ENCODE measurements at places on chromosomes 16 and 17.

DNA sequence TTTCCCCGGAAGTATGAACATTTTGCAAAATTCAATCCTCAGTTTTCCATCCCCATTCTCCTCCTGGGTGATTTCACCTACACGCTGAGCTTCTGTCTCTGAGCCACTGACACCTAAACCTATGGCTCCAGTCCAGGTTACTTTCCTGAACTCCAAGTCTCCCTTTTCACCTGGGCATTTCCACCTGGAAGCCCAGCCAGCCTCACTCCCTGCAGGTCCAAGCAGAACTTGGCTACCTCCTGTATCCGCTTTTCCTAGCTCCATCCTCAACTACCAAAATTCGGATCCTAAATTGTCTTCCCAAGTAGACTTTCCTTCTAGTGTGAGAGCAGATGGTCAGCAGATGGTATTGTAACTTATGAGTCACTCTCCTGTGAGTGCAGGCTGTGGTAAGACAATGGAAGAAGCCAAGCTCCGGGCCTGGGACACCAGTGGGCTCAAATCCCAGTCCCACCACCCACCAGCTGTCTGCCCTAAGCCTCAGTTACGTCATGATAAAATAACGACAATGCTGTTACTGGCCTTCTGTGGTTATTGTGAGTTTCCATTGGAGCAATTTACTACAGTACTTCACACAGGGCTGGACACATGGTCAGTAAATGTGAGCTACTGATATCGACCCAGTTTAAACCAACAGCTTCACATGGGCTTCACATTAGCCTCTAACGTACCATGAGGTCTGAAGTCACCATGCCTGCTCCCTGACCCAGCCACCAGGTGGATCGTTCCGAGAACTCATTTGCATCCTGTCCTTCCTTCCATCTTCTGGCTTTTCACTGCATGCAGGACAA, 33.3 kb downstream of the PECAM1 start:
- no peak for DNase-seq

DNA sequence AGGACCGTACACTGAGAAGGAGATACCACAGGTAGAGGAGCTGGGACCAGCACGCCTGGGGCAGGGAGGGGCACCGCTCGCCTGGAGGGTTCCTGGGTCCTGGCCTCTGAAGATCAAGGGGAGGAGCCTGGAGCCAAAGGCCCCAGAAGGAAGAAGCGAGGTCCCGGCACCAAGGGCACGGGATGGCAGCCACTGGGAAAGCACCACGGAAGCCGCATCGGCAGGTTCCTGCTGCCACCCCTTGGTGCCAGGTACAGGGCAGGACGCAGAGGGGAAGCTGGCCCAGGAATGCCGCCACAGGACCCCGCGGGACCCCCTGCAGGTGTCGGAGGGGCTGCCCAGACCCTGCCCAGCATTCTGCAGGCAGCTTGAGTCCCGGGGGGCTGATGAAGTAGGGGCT, 42.5 kb upstream of the CBFA2T3 start:
- DNase-seq, result no peak

DNA sequence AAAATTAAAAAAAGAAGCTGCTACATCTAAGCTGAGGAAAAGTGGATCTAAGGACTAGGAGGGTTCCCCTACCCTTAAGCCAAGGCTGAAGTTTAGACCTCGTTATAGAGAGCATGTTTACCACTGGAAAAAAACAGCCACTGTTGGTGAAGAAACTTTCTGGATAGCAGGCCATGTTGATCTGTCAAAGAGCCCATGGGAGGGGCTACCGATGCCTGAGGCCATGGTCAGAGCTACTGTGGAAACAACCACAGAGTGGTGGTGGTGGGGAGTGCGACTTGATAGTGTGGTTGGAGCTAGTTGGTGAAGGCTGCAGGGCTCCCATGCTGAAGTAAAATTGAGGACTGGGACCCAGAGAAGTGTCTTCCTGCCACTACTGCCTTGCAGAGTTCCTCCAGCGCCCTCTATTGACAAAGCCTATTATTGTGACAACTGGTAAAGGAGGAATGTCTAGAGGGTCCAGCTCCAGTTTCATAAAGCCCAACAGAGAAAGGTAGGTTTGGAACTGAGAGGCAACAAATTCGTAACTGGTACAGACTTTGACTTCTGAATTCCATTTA, 12.7 kb upstream of the FAM20A start:
- no peak for DNase-seq

DNA sequence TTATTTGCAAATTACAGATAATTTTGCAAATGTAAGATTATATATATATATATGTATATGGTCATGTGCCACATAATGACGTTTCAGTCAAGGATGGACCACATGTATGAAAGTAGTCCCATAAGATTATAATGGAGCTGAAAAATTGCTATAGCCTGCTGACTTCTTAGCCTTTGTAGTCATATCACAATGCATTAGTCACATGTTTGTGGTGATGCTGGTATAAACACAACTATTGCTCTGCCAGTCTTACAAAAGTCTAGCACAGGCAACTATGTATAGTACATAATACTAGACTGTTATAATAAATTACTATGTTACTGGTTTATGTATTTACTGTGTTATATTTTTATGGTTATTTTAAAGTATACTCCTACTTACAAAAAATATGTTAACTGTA, 444.3 kb downstream of the KCNJ2 start:
- no peak for DNase-seq

GRCh38 chr16:63980763-63981162, 1141.1 kb downstream of the CDH11 start:
- no peak for DNase-seq

DNA sequence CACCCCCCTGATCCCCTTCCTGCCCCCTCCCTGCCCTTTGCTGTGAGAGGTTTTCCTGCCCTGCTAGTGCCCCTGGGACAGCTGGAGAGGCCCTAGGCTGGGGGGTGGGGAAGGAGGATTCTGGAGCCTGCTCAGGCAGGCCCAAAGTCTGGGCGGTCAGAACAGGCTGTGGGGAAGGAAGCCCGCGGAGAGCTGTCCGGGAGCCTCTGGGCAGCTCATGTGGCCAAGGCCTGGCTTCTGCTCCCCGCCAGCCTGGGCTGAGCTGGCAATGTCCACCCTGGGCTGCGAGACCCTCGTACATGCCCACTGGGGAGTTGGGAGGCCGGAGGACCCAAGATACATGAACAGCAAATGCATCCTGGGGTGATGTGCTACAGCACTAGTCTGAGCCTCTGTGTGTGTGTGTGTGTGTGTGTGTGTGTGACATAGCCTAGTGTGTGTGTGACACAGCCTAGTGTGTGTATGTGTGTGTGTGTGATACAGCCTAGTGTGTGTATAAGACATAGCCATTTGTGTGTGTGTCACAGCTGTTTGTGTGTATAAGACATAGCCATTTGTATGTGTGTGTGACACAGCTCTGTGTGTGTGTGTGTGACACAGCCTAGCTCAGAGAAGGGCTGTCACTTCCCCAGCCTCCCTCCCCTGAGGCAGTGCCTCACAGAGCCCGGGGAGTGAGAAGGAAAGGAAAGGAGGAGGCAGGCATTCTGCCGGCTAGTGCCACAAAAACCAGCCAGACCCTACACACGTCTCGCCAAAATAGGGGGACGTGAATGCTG, 201.4 kb upstream of the CIBAR2 start:
- no peak for DNase-seq

DNA sequence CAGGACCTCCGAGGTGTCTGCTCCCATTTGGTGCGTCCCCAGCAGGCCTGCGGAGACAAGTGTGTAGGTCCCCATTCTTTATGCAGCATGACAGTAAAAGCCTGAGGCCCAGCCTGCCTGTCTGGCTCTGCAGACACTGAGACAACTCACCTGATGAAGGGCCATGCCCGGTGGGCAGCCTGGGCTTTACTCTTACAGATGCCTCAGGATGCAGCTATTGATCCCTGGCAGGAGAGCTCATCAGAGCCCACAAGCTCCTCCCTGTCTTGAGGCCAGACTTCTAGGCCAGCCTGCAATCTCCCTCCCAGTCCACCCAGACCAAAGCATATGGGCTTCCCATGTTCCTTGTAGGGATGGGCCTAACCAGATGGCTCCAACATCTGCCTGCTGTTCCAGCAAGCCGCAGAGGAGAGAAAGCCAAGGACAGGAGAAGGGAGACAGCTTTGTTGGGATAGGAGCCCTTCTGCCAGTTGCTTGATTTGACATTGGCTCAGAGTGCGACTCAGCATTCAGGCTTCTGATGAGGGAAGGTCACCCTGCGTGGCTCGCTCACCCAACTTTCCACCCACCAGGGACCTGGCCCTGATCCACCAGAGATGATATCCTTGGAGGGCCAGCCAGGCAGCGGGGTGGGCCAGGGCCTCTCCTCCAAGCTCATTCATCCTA, 87.5 kb downstream of the SOCS1 start:
- no peak for DNase-seq

GRCh38 chr17:15409721-15410250, 57.6 kb downstream of the CDRT4 start:
- no peak for DNase-seq

GRCh38 chr17:62156949-62157348, 91.9 kb upstream of the MED13 start:
- DNase-seq, result no peak

DNA sequence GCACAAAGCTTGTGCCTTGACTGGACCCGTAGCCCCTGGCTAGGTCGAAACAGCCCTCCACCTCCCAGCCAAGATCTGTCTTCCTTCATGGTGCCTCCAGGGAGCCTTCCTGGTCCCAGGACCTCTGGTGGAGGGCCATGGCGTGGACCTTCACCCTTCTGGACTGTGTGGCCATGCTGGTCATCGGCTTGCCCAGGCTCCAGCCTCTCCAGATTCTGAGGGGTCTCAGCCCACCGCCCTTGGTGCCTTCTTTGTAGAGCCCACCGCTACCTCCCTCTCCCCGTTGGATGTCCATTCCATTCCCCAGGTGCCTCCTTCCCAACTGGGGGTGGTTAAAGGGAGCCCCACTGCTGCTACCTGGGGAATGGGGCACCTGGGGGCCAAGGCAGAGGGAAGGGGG, 3.5 kb downstream of the CTRL start:
- no peak for DNase-seq

DNA sequence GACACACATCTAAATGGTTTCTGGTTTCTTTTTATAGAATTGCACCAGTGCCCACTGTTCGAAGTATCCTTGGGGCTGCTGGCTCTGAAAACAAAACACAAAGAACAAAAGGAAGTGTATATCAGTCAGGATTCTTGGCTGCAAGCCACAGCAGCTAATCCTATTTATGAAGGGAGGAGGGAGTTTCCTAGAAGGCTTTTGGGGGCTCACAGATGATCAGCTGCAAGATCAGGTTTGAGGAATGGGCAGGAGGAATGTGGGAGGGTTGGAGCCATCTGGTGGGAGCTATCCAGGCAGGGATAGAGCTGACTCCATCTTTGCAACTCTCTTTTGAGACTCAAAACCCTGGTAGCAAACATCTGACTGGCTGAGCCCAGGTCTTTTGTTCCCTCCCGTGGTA, 118.3 kb upstream of the EEF2KMT start:
- DNase-seq, result no peak

GRCh38 chr17:74855323-74855722, 4.4 kb downstream of the GRIN2C start:
- no peak for DNase-seq

DNA sequence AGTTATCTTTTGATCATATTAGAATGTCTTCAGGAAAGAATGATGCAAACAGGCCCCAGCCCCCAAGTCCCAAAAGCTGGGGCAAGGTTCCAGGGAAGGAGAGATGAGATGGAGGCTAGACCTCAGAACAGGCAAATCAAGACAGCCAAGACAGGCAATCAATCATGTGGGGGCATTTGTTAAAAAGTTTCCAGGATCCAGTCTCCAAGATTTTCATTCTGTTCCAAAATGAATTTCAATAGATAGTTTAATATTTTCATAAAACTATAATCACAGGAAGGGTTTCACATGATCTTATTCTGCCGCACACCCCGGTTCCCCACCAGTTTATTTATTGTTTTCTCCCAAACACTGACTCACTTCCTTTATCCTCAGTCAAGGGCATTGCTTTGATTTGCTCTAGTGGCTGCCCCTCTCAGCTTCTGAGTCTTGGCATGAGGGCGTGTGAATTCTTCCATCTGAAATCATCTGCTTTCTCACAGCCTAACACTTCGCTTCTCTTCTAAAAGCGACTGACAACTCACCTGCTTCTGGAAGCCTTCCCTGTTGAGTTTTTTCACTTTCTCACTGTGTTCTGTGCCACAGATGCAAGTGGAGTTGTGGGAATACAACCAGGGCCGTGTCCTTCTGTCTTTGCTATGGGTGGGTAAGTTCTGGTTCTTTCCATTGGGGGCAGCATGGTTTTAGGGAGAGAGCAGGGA, 12.2 kb upstream of the TERF2 start:
- DNase-seq, result peak; percentile 79

GRCh38 chr17:76888661-76889060, 20.5 kb downstream of the MGAT5B start:
- DNase-seq, result no peak

DNA sequence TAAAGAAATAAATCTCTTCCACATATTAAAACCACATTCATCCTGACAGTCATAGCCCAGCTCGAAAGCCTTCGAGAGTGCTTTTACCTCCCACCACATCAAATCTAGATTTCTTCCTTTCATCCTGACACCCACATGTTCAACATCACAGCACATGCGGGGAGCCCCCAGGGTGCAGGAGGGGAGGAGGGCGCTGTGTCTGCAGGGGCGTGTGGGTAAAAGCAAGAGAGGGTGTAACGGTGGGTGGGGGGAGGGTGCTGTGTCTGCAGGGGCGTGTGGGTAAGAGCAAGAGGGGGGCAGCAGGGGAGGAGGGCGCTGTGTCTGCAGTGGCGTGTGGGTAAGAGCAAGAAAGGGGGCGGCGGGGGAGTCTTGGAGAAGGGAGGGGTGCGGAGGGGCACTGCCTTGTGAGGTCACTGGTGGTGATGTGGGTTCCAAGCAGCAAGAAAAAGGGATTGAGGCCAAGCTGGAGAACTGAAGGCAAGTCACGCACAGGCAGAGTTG, 34.7 kb downstream of the ADCY9 start:
- no peak for DNase-seq

Data from LoVo (cell line).